ENCODE measurements at places on chromosomes 13 and 19.

DNA sequence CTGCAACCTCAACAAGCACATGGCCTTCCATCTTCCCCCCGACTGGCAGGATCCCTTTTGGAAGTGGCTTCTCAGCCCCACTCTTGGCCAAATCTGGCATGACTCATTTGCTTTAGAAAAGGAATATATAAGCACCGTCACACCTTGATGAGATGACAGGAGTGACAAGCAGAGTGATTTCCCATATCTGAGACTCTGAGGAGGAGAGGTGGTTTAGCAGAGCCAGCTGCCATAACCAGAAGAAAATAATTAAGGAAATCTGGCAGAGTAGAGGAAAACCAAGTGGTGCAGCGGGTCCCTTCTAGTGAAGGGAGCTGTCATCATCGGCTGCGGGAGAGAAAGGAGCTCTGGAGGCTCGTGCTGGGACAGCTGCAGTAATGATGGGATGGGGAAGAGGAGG lies 27.5 kb upstream of the KCTD15 start:
- DNase-seq: no peak

DNA sequence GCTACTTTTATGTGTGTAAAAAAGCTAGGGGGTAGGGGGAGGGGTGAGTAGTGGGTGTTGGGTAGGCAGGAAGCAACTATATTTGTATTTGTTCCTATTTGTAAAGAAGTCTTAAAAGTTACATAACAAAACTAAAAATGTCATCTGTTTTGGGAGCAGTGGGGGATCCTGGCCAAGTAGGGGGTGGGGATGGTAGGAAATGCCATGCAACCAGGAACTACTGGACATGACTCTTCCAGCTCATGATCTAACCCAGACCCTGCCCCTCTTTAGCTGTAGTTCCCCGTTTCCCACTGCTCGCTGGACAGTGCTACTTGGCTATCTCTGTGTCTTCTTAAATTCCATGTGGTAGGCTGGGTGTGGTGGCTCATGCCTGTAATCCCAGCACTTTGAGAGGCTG lies 3.2 kb downstream of the GTF3A start:
- DNase-seq: no peak

GRCh38 chr19:17337675-17338432 lies 501 bp downstream of the GTPBP3 start:
- peak; percentile 58 for DNase-seq

- DNase-seq: peak; percentile 77
Measured at GRCh38 chr13:20495087-20496023, 30.3 kb downstream of the CRYL1 start.

GRCh38 chr19:19420570-19421298 lies 15.3 kb downstream of the GATAD2A start:
- no peak for DNase-seq

GRCh38 chr19:38360839-38361631 lies 13.3 kb upstream of the PSMD8 start:
- DNase-seq: peak; percentile 75

GRCh38 chr13:25585000-25585399 lies 213.2 kb downstream of the ATP8A2 start:
- DNase-seq: peak; percentile 8

DNA sequence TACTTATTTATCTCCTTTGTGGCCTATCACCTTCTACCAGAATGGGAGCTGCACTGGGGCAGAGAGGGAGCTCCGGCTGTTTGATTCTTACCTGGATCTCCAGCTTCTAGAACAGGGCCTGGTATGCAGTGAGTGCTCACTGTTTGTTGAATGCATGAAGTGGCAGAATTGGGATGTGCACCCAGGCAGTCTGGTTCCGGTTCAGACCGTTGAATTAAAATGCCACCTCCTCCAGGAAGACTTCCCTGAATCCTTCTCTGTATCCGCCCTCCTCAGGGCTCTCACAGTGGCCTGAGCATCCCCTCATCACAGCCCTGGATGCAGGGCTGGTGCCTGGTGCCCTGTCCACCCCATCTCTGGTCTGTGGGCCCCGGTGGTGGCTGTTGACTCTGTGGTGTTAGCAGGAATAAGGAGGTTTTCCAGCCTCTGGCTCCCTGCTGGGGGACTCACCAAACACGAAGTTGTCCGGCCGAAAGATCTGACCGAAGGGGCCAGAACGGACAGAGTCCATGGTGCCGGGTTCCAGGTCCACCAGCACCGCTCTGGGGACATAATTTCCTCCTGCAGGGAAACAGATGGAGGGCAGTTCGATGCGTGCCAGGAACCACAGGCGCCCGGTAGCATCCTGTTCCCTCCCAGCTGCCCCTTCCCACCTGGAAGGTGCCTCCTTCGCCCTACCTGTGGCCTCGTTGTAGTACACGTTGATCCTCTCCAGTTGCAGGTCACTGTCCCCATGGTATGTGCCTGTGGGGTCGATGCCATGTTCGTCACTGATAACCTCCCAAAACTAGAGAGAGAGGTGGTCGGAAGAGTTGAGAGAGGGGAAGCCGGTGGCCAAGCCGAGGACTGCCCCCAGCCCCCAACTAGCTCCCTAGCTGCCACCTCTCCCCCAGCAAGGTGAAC lies 1.0 kb downstream of the TUBB4A start:
- DNase-seq: no peak

DNA sequence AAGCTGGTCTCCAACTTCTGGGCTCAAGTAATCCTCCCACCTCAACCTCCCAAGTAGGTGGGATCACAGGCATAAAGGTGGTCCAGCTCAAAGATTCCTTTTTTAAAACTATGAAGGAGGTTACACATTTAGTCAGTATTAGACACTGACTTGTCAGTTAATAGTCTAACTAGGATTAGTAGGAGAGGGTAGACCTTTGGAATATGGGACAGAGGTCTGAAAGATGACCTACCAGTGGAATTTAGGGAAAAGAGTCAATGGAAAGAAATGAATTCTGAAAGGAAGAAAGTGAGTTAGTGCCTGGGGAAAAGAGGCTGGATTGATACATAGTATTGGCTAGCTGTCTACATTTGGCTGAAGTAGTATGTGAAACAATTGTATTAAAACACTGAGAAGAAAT lies 220.7 kb downstream of the MZT1 start:
- no peak for DNase-seq

GRCh38 chr13:27171244-27171826 lies at the start of gene USP12:
USP12 (minus strand) TSS chr13:27171811; CDS start chr13:27171639, 172 bp downstream.
- DNase-seq: no peak

DNA sequence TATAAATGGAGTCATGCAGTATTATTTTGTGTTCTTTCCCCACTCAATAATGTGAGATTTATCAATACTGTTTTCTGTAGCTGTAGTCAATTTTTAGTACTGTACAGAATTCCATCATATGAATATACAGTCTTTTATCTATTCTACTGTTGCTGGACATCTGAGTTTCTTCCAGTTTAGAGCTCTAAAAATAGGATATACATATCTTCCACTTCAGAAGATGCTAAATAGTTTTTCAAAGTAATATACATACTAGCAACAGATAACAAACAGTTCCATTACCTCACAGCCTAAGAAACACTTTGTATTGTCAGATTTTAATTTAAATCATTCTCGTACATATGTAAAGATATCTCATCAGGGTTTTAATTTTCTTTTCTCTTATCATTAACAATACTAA lies 149.6 kb downstream of the UGGT2 start:
- no peak for DNase-seq

Measured in DMS53 (cell line).